NCI-H524 treated with DMSO at 0.1 percent for 48 hours (cell line): ENCODE measurements at places on chromosomes 1 and 21.

GRCh38 chr1:31949862-31950261, 11.7 kb upstream of the PTP4A2 start:
- DNase-seq: no peak

DNA sequence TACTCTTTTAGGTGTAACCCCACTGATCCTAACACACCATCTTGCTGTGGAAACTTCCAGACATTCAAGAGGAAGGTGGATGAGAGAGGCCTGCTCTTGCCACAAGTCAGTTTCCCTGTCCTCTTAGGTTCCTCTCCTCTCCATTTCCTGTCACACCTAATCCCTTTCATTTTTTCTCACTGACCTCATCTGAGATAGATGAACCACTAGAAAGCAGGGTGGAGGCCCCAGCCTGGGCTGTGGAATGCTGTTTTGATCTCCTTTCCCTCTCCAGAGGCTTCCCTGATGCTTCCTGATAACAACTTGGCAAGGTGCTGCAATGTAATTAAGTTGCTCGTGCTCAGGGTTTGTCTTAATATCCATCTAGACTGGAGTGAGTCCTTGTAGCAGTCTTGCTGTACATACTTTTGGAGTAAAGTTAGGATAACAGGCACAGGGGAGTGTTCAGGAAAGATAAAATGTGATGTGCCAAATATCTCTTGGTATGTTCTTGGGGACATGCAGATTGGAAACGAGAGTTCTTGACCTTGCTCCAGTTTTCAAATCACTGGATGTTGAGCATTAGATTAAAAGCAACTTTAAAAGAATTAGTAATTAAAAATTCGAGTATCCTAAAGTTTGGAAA, 11.2 kb downstream of the LRRC42 start:
- no peak for DNase-seq

DNA sequence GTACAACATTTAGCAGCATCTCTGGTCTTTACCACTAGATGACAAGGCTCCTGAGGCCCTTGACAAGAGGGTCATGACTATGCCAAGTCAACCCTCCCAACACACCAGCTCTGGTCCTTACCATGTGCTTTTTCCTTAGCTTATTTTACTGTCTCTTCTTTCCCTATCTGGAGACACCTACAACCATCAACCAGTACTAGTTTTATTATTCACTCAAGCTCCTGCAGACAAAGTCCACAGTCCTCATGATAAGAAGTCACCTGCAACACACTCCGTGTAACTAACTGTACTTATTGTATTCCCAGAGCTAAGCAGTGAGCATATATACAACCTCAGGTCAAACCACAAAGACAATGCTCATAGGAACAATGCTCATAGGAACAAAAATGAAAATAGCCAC, 15.3 kb downstream of the PABPC4 start:
- DNase-seq: no peak

DNA sequence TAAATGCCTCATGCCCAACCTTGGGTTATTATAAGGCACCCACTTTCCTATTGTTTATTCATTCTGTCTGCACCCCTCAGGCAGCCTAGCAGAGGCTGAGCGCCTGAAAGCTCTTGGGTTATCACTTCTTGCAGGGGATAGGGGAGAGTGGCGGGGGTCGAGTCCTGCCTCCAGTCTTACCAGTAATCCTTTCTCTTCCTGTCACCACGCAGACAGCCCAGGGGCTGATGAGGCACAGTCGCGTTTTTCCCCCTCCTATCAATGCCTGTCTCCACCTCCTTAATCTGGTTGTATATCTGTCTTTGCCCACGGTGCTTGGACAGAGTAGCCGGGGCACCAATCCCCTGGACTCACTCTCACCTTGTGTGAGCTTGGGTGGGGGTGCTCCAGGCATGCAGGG, 733.1 kb downstream of the MATN1 start:
- no peak for DNase-seq

GRCh38 chr1:92901126-92901525, 60.1 kb downstream of the DIPK1A start:
- no peak for DNase-seq

GRCh38 chr1:186569856-186570255, 108.9 kb upstream of the PDC start:
- DNase-seq: no peak

DNA sequence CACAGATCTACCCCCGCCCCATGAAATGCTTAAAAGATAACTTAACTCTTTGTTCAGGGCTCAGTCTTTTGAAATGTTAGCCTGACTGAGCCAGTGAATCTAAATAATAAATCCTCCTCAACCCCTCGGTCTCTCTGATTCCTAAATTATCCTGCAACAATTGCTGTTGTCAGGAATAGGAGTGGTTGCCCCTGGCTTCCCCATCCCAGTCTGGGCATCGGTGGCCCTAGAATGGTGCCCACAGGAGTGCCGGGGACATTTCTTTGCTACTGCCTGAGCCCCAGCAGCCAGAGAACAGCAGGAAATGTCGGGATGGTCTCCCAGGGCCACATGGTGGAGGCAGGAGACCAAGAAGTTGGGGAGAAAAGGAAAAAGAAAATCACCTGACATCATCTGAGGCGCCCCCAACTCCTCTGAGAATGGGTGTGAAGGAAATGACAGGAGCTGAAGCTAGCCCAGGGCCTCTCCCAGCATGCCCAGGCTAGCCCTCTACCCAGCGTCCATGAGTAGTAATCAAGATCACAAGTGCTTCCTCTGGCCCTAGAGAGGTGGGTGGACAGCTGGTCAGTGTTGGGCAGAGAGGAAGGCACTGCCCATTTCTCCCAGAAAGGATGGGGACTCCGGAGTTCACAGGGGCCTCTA, 1.6 kb downstream of the PADI4 start:
- DNase-seq: no peak

- no peak for DNase-seq
These were observed 3.4 kb upstream of the MARCKSL1 start for GRCh38 chr1:32339363-32339978.

DNA sequence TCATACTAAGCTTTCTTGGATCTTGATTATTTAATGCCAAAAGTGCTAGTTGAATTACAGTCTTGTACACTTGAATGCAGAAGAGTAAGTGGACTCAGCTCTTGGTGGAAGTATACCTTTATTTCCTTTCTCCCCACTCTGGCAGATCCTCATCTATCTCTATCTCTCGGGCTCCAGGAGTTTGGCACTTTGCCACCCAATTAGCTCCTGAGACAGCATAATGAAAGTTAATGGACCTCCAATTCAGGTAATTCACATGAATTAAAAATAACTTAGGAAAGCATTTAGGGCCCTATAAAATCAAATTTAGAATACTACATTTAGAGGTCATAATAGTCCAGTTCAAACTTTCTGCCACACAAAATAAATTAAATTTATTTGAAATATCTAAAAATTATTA, 67.4 kb downstream of the OLFM3 start:
- DNase-seq: no peak

DNA sequence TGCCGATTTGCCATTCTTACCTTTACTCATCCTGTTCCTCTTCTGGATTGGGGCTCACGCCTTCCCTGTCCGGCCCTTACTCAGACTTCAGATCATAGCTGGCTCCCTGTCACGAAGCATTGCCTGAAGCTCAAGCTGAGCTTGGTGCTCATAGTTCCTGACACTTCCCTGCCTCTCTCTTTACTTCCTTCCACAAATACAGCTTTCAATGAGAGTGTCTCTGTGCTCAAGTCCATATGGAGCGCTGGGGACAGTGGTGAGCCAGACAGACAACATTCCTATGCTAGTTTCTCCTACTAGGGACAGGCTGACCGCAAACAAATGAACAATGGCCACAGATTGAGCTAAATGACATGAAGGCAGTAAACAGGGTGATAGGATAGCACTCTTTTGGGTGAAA, 38.1 kb downstream of the HHAT start:
- DNase-seq: no peak

DNA sequence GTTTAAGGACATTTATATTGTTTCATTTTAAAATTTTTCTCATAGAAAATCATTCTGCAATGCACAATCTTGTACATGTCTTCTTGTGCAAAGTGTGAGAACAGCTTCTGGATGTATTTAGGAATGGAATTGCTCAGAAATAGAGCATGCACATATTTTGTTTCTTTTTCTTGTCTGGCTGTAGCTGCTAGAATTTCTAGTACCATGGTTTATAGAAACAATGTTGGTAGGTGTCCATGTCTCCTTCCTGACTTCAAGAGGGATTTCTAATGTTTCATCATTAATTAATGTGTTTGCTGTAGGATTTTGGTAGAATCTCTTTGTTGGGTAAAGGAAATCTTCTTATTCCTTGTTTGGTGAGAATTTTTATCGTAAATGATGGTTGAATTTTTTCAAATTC, 99.0 kb downstream of the RYR2 start:
- no peak for DNase-seq

DNA sequence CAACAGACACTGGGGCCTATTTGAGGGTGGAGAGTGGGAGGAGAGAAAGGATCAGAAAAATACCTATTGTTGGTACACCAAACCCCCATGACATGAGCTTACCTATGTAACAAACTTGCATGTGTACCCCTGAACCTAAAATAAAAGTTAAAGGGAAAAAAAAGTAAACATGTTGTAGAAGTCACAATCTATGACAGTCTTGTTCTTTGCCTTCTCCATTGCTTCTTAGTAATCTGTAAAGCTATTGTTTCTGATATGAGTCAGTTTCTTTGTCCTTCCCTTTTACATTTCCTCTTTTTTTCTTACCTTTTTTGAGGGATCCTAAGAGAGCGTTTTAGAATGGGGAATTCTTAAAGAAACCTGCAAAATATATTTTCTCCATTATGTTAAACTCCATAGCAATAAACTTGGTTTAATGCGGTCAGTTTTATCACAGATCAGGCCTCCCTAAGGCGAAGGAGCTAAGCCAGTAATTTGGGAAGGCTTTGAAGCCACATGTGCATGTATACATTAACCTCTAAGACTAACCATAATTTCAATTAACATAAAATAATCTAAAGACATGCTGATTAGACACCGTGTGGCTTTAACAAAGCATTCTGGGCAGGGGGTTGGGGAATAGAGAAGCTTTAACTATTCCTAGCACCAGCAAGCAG, 77.8 kb upstream of the C1orf105 start:
- DNase-seq: no peak

GRCh38 chr1:235078480-235079381, 49.9 kb downstream of the TOMM20 start:
- DNase-seq: no peak

DNA sequence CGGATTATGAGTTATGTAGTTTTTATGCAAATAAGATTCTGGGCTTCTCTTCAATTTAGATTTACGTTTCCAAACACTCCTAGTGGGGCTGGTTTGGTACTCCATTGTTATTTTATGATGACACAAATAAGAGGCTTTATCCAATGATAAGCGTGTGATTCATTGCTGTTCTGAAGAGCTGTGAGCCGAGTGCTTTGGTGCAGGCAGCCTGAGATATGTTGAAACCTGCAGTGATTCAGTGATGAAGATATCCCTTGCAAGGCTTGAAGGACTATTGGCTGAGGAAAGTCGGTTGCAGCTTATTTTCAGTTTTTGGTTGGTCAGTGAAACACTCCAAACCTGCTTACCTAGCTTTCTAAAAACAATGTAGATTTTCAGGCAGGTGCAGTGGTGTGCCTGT, 112.2 kb downstream of the RYR2 start:
- DNase-seq: no peak

- no peak for DNase-seq
These were observed 417.2 kb upstream of the KAZN start for GRCh38 chr1:14181191-14181795.

DNA sequence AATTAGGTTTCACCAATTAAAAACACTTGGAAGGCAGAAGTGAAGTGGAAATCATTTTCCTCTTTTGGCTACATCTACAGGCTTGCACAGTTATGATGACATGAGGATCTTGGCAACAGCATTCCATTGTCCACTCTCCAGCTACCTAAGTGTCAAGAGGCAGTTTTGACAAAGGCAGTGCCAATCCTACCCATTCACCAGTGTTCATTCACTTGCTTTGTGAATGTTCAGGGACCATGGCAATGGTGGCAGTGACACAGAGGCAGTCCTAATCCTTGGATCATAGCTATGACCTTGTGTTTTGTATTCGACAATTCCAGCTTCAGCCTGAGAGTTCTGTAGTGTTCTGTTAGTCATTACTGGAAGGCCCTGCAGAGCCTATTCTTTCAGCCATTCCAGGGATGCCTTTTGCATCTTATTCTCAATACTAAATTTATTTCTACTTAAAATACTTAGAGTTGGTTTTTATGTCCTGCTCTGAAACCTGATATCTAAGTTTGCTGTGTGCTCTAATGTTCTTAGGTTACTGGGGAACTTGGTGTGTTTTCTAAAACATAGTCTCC, 36.7 kb downstream of the CRB1 start:
- no peak for DNase-seq

- DNase-seq: no peak
These were observed 256.9 kb downstream of the PTBP2 start for GRCh38 chr1:96978444-96978843.

- no peak for DNase-seq
These were observed 13.0 kb downstream of the CCDC190 start for GRCh38 chr1:162847839-162848453.

- no peak for DNase-seq
These were observed 5.4 kb upstream of the KDF1 start for GRCh38 chr1:26965628-26966027.

DNA sequence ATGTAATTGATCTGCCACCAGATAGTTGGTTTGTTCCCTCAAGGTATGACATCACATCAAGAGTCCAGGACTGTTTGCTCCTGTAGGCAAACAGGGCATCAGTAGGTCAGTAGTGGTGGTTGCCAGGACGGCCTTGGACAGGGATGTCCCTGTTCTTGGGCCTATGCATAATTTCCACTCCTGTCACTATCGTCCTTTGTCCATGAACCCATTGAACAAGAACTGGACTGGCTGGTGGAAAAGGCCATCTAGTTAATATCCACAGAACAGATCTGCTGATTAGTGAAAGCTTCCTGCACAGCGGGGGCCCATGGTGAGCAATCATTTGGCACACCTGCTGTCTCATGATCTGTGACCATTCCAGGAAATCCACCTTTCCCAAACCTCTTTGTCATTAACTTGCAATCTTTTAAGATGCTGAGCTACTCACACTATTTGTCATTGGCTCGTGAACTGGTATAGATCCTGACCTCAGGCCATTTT, 12.4 kb upstream of the BSDC1 start:
- DNase-seq: no peak

DNA sequence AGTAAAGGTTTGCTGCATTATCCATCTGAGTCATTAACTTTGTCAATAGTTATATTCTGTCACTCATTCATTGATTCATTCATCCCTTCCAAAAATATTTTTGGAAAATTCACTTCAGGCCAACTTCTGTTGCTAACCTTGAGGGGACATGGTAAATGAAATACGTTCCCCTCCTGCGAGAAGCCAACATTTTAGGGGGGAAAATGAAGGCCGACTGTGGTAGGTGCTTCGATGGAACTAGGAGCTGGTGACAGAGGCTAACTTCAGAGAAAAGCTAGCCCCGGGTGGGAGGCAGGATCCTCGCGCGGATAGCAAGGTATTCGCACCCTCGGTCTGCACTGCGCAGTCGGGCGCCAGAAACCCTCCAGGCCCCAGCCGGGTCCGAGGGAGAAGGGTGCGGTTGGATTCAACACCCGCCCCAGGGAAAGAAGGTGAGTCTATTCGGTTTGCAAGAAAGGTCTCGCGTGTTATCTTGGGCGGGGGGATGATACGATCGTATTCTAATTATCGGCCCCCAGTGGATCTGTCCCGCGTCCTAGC, 646 bp upstream of the RRP15 start:
- no peak for DNase-seq
